NCI-H1417 treated with DMSO at 0.1 percent for 48 hours (cell line): ENCODE measurements at places on chromosomes 5 and 9.

- no peak for DNase-seq
Observed at GRCh38 chr5:177473443-177474001, at the start of gene DBN1. DBN1 (minus strand) TSS chr5:177473634; CDS start chr5:177473521, 113 bp downstream.

DNA sequence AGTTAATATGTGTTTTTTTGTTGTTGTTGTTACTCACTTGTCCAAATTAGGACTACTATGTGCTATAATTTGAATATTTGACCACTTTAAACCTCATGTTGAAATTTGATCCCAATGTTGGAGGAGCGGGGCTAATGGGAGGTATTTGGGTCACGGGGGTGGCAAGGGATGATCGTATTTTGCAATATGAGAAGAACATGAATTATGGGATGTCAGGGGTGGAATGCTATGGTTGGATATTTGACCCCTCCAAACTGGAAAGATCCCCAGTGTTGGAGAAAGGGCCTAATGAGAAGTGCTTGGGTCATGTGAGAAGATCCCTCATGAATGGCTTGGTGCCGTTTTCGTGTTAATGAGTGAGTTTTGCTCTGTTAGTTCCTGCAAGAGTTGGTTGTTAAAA, 119.8 kb downstream of the NUDT12 start:
- no peak for DNase-seq

DNA sequence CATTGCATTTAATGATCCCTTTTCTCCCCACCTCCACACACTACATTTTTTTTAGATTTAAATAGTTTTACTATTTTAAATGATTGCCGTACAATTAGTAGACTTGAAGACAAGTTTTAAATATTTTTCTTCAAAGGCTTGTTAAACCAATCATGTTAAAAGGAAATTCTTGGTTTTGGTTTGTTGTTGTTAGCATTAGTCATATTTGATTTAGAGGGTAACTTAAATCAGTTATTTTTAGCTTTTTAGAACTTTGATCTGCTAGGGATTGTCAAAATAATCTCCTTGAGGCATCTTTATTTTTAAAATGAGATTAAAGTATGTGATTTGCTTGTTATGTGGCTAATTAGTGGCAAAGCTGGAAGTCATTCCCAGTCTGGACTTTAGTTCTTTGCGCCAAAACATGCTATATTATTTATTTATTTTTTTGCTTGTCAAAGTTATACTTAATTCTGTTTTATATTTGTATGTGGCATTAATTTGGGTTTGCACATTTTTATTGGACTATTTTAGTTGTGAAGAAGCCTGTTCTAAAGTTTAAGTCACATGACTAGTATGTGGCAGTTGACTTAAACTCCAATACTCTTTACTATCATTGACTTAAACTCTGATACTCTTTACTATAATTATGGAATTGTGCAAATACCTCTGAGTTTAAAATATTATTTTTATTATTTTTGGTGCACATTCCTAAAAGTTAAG, 14.7 kb downstream of the ITGA1 start:
- no peak for DNase-seq

DNA sequence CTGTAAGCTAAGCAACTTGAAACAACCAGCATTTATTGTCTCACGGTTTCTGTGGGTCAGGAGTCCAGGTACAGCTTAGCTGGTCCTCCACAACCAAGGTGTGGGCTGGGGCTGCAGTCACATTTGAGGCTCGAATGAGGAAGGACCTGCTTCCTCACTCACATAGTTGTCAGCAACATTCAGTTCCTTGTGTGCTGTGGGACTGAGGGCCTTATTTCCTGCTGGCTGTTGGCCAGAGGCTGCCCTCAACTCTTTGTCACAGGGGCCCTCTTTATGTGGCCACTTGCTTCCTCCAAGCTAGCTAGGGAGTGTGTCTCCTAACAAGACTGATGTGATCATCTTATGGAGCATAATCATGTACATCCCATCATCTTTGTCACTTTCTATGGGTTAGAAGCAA, 29.2 kb upstream of the SEMA4D start:
- no peak for DNase-seq

DNA sequence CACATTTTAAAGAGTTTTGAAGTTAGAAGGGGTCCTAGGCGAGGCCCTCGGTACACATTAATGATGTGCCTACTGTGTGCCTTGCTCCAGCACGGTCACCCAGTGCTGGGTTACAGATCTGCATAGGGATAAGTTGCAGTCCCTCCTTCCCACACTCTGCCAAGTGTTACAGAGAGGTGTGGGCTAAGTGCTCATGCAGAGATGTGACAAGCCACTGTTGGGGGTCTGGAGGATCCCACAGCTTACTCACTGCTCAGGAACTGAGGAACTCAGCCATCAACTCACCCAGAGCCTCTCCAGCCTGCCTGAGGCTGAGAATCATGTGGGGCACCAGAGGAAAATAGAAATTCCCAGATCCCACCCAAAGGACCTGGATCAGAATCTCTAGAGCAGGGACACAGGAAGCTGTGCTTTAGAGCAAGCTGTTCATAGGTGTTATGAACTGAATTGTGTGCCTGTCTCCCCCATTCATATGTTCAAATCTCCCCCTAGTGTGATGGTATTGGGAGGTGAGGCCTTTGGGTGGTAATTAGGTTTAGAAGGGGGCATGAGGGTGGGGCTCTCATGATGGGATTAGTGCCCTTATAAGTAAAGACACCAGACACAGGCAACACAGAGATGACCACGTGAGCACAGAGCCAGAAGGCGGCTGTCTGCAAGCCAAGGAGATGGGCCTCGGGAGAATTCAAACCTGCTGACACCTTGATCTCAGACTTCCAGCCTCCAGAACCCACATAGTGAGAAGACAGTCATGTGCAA, 164.1 kb downstream of the HSD17B3 start:
- DNase-seq, result no peak

DNA sequence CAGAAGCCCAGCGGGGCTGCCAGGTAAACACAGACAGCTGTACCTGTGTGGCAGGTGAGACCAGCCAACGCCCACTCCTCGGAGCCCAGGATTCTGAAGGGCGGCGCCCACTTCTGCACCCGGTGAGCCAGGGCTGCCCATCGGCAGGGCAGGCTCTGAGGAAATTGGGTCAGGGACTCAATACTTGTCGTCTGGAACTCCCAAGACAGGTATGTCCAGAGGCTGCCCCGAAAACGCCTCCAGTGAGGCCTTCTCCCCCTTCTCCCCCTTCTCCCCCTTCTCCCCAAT, 19.8 kb downstream of the GLT6D1 start:
- no peak for DNase-seq

DNA sequence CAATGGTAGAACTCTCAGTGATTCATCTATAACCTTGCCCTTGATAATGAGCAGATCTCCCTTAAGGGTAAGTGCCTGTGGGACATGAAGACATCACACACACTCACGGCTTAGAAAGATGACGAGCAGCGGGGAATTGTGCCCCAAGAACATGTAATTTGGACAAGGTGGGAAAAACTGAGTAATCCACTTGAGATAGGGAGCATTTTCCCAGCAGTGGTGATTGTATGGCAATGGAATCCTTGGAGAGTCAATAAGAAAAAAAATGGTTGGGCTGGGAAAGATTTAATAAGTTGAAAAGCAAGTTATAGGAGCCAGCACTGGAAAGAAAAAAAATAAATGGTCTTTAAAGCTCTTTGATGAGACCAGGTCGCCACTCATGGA, 193.1 kb downstream of the GLIS3 start:
- no peak for DNase-seq

DNA sequence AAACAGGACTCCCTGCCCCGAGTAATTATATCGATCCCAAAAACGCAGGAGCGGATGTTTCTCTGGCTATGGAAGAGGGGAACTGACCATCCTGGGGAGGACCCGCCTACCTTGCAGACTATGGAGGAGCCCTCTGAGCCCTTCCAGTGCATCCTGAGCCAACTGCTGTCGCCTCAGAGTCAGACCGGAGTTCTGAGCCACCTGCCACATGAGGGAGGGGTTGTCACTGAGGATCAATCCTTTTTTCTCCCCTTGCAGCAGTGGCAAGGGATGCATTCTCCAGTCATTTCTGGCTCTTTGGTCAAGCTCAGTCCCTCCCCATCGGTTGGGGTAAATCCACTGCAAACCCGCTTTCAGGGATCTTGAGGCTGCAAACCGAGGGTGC, 709 bp downstream of the FANCG start:
- no peak for DNase-seq

DNA sequence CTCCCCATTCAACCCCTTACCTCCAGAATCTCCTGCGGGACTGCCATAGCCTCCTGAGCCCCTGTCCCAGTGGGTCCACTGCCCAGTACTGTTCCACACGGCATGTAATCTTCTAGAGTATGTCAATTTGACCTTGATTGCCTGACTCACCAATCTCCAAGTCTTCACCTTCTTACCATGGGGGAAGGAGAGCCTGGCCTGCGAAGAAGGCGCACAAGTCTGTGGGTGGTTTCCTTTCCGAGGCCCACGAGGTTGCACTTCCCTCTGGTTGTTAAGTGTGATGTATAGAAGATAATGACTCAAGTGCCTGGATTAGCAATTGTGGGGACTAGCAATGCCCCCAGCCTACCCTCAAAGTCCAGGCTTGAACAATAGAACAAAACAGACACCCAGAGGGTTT, 8.1 kb upstream of the TENT4A start:
- no peak for DNase-seq

- no peak for DNase-seq
Observed at GRCh38 chr9:93964685-93965084, 9.5 kb upstream of the BARX1 start.

DNA sequence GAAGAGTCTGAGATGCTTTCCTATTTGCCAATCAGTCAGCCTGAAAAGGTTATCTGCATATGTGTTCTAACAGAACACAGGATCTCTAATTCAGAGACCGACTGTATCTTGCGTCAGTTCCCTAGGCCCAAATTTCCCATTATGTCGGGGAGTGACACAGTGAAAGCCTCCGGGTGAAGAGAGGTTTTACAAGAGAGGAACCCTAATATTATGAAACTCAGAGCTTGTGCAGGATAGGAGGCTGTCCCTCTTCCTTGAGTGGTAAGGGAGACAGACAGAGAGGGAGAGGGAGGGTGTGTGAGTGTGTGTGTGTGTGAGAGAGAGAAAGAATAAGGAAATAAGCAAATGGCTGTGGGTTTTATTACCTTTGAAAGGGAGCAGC, 1.9 kb downstream of the CD14 start:
- DNase-seq, result no peak

DNA sequence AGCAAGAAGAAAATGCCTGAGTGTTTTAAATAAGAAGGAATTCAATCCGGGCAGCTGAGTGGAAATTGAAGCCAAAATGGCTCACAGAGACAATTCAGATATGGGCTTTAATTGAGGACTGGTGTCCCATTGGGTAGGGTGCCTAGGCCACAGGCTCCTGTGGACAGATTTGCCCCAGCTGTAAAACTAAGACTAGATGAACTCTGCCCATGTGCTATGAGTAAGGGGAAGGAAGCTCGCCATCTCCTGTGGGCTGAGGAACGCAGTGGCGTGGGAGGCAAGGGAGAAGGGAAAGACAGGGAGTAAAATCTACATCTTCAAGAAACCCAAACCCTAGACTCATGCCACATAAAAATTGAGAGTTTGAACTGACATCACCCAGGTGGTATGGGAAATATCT, 66.1 kb downstream of the KLHL3 start:
- DNase-seq, result no peak

- DNase-seq, result no peak
Observed at GRCh38 chr9:70412832-70413463, 1.5 kb downstream of the KLF9 start.

- DNase-seq, result no peak
Observed at GRCh38 chr9:83423815-83424707, 114.1 kb downstream of the FRMD3 start.

DNA sequence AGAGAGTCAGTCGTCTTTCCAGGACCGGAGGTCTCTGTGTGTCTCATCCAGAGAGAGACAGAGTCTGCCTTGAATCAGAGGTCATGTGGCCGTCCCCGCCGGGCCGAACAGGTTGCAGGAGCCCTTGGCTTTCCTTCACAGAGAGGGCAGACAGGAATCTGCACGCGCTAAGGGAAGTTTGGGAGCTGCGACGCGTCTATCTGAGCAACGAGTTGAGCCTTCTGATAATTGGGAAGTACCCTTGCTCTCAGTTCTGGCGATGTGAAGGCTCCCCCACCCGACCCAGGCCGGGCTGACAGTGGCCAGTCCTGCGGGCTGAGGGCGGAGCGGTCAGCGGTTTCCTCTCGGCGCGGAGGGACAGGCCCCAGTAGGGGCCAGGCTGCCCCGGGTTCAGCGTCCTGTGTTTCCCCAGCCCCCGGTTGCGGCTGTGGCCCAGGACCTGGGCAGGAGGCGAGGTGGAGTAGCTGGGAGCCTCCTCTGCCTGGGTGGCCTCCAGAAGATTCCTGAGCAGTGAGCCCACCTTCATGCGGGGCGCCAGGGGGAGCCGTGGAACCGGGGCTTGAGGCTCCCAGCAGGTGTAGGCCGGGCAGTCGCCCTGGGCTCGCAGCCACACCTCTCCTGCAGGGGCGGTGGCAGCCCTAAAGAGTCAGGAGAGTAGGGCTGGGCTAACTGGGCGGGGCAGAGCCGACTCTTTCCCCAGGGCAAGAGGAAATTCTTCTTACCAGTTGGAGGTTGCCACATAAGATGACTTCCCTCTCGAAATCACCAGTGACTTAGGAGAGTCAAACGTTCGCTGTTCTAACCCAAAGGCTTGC, 13.9 kb downstream of the NR2F1 start:
- DNase-seq, result no peak

- no peak for DNase-seq
Observed at GRCh38 chr5:63928451-63928850, 33.8 kb downstream of the HTR1A start.
